HTR-8/SVneo (cell line): ENCODE measurements at places on chromosomes 1 and 21.
A peak's percentile ranks its signal among the peaks of the same experiment; 100 is the strongest.

DNA sequence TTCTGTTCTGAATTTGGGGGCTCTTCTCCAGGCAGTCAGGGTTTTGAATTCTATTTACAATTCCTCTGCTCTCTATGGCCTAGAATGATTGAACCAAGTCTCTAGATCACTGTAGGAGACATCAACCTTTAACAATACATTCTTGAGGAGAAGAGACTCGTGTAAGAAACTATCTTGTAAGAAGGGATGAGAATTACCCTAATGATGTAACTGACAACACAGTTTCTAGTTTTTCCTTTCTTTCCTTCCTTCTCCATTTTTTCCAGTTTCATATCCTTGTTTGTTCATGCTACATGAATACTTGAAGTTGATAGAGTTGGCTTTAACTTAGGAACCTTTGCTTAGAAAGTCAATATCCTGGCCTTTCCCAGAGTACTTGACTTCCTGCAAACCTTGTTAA is 1.3 kb upstream of the ATP1A1 start:
- no peak for DNase-seq

DNA sequence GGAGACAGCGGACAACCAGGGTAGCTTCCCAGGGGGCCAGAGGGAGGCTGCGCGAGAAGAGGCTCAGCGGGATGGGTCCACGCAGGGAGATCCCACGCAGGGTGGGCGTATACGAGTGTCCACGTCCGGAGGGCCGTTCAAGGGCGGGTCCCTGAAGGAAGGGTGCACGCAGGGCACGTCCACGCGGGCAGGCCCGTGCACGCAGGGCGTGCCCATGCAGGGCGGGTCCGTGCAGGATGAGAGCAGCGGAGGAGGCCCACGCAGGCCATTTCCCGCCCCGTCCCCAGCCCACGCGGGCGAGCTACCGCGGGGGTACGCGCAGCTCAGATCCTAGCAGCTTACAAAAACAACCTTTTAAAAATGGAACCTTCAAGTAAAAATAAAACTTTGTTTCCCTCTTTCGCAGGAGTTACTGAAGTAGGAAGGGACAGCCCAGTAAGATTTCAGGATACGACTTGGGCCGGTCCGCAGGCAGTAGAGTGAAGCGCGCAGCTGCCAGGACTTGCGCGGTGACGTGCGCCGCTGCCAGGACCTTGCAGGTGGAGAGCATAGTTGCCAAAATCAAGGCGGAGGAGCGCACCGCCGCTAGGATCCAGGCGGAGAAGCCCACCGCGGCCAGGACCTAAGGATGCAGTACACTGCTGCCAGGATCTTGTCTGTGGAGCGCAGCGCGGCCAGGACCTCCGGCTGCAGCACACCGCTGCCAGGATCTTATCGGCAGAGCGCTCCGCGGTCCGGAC is 416 bp upstream of the RNF187 start:
- peak; percentile 62 for DNase-seq

GRCh38 chr1:36990928-36991327 is 43.4 kb downstream of the GRIK3 start:
- no peak for DNase-seq

DNA sequence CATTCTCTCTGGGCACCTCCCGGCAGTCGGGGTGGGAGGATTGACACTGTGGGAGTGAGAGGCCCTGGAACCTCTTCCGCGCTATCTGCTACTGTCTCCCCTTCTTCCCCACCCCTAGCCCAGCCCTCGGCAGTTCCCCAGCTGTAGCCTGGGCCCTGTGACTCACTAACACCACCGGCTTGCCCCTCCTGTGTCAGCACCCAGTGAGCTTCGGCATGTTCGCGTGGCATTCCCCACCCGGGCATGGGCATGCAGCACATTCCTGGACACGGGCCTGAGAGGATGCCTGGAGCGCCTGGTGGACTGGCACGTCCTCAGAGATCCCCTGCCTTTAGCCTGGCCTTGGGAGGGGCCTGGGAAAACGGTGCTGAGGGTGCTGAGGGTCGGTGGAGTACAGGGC is 1.3 kb downstream of the CDK18 start:
- no peak for DNase-seq

GRCh38 chr1:37267111-37267835 is 207.1 kb upstream of the ZC3H12A start:
- DNase-seq, result no peak

DNA sequence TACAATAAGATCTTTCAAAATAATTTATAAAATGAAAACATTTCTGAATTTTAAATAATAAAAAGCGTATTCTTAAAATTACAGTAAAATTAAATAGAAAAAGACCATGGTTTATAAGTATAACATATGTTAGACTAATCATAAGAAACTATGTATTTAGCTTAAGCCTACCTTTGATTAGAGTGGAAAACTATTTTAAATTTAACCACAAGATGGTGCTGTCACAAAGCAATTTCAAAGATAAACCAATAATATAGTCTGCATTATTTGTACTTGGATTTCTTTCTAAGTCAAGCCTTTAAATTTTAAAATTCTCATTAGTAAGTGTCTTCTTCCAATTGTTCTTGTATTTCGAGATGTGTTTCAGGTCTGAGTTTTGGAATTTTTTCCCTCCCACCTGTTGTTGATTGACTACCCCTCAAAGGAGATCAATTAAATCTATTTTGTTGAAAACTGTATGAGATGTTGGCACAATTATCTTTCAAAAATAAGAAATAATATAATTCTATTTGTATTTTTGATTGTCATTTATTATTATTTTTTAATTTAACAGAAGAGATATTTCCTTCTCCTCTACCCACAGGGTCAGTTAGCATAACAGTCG is 459.8 kb downstream of the KCNT2 start:
- peak; percentile 11 for DNase-seq

DNA sequence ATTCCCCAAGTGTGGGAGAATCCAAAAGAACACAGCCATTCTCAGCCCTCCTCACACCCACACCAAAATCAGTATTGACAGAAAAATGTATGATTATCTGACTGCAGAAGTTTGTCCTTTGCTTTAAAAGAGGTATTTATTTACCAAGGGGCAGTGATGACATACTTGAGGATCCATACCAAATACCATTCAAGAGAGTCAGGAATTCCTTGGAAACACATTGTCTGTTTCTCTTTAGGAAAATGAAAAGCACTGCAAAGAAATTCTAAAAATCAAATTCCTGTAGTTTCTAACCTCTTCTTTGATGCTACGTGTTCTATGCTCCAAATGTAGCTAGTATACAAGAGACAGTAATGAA is 509.6 kb upstream of the CXADR start:
- peak; percentile 5 for DNase-seq

GRCh38 chr1:7313826-7314225 is 457.3 kb upstream of the VAMP3 start:
- DNase-seq, result no peak

GRCh38 chr1:16146279-16147155 is 9.4 kb downstream of the EPHA2 start:
- peak; percentile 88 for DNase-seq

DNA sequence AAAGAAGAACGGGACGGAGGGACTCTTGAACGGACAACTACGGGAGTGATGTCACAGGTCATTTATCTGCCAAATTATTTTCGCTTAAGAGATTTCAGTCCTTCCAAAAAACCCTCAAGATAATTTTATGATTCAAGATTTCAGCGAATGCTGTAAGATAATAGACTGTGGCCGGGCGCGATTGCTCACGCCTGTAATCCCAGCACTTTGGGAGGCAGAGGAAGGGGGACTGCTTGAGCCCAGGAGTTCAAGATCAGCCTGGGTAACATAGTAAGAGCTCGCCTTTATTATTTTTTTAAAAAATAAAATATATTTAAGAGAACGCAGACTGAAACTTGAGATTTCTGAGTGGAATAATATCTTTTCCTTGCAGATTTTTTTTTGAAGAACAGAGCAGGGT is 609 bp downstream of the RWDD2B start:
- no peak for DNase-seq

GRCh38 chr21:29616209-29616751 is 317.6 kb downstream of the BACH1 start:
- DNase-seq, result no peak

DNA sequence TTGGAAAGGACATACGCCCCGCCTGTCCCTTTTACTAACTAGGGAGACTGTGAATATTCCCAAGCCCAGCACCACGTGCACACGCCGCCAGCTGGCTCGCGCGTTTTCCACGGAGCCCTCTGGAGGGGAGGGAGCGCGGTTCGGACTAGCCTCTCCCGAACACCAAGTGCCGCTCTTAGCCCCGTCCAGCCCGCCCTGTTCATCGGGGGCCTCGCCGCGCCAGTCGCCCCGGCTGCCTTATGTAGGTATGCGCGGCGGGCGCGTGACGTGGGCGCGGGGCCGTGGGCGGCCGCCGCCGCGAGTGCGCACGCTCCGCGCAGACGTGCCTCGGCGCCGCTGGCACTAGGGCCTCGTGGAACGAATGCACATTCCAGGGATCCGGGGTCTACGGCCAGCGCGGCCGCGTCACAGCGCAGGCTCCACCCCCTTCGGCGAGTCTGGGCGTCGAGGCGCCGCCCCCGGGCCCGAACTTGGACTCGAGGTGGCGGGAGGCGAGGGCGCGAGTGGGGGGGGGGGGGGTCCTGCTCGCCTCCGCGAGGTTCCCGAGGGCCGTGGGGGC is 767 bp upstream of the IRF2BP2 start:
- peak; percentile 88 for DNase-seq

DNA sequence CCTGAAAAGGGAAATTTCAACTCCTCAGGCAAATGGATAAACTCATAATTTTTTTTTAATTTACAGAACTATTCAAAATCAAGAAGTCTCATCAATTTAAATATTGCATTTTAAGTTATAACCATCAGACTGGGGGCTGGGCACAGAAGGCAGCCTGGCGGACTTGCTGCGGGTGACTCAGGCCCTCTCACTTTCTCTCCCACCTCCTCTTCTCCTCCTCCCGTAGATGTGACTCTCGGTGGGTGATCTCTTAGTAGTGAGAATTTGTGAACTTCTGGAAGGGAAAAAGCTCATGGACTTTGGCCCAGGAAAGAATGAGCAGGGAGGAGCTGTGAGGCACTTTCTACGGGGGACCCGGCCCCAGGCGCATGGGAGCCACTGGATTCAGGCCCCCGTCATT is 32.9 kb downstream of the CLIC6 start:
- DNase-seq, result no peak

GRCh38 chr1:154962156-154962749 is 671 bp upstream of the PYGO2 start:
- DNase-seq, result no peak
